Right ventricle myocardium superior (tissue), 1 donor: ENCODE measurements at places on chromosomes 3 and 15.

DNA sequence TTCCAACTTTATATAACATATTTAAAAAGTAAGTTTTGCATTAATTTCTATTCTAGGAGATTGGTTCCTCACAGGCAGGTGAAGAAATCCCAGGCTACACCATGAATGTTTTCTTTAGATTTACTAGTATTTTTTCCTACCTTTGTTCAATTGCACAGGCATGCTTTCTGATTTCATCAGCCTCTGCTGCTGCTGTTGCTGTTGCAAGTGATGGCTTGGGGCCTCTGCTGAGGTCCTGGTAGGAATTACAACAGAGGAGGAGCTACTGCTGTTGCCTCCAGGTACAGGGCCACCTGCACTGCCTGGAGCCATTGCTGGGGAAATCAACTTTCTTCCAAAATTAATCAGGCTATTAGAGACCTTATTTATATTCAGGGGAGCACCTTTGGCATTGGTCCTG, 353.3 kb downstream of the PLCL2 start:
- DNase-seq = no peak

- no peak for DNase-seq
These were observed 4.8 kb downstream of the DENND4A start for GRCh38 chr15:65787260-65787659.

GRCh38 chr3:31268868-31269267, 263.9 kb upstream of the STT3B start:
- DNase-seq = peak; percentile 39

DNA sequence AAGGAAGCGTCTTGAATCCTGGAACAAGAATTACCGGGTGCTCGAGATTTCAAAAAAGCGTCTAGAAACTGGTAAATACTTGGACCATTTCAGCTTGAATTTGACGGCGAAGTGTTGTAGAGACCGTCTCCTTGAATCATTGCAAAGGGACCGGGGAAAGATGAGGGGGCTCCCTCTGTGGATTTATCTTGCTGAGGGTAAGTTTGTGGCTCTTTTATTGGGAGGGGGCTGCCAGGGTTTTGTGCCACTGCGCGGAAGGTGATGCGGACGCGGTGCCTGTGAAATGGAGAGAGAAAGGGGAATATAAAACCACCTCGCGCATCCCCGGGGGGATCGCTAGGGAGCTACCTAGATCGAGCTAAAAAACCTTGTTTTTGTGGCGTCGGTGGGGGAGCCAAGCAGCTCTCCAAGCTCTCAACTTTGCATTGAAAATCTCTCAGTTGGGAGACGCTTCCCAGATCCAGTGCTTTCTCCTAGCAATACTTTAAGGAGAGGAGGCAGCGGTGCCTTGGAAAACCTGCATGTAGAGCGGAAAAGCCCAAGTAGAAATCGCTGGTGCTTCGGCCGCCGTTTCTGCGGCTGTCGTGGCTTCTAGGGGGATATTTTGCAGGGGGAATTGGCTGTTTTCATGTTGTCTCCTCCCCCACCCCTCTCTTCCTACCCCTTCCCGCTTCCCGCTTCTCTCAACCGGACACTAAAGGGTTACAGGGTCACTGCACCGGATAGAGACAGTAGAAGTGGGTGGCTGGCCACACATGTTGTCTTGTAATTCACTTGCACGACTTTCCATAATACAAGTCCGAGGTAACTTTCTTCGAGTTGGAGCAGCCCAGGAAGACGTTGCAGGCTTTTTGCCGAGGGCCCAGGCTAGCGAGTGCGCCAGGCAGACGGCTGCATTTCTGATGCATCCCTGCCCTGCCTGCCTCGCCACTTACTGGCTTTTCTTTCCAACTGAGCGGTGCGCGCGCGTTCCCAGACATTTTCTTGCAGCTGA, 187.6 kb downstream of the NLGN1 start:
- DNase-seq = peak; percentile 45

GRCh38 chr3:61562042-61562720, 810 bp downstream of the PTPRG start:
- peak; percentile 52 for DNase-seq

- DNase-seq = no peak
These were observed 188.3 kb upstream of the EOMES start for GRCh38 chr3:27910456-27910855.

GRCh38 chr3:132325634-132326033, 8.4 kb downstream of the ACP3 start:
- DNase-seq = no peak

DNA sequence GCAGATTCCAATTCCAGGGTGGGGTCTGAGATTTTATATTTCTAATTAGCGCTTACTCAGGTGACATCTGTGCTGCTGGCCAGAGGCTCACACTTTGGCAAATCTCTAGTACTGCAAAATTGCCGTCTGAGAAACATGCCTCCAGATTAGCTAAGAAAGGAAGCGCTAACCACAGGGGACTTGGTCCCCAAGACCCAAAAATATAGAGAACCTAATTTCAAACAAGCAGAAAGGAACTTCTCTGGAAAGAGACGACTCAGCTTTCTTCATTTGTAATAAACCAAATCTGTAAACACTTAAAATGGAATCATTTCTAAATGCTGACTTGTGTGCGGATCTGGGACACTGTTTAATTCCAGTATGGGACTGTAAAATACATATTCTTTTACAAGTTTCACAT, 55.7 kb downstream of the B3GNT5 start:
- DNase-seq = no peak

- DNase-seq = no peak
These were observed 13.7 kb downstream of the SENP8 start for GRCh38 chr15:72131922-72132321.

GRCh38 chr3:186598108-186598784, 14.6 kb upstream of the AHSG start:
- DNase-seq = peak; percentile 82

GRCh38 chr3:40782111-40782721, 257.5 kb downstream of the ZNF621 start:
- DNase-seq = no peak

DNA sequence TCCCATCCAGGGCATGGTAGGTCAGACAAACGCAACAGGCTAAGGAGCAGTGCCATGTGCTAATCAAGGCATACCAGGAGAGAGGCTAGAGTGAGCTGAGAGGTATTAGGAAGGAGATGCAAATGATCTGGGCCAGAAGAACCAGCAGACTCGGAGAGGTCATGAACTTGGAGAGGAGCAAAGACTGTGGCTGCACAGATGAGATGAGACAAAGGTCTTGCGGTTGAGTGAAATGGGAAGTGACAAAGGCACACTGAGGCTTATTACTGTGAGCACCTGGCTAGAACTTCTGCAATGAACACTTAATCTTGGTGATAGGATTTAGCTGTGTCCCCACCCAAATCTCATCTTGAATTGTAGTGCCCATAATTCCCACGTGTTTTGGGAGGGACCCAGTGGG, 380.2 kb downstream of the ULK4 start:
- DNase-seq = no peak

DNA sequence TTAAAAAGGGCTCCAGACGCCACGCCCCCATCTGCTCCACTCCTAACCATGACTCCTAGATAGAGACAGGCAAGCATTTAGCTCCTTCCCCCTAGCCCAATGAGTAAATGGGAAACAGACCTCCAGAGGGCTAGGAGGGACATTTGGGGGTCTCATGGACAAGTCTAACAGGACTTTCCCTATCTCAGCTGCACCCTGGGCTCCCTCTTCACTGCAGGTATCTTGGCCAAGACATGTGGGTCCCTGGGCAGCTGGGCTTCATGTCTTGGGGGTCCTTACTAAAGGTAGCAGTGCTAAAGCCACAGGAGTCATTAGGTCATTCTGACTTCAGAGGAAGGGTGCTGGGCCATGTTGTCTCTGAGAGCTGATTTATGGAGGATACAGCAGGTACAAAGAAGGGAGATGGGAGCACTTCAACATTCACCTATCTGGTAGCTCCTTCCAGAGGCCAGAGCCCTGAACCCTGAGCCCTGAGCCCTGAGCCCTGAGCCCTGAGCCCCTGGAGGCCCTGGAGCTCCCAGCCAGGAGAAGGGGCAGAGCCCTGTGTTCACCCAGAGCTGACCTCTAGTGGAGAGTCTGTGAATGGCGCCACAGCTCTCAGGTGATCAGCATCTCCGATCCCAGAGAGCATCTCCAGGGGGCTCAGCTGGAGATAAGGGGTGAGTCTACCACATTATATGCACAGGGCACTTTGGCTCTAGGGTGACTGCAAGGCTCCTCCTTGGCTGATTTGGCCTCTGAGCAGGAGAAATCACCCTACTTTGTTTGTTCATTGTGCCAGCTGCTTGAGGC, 40.1 kb upstream of the EPHB1 start:
- no peak for DNase-seq

DNA sequence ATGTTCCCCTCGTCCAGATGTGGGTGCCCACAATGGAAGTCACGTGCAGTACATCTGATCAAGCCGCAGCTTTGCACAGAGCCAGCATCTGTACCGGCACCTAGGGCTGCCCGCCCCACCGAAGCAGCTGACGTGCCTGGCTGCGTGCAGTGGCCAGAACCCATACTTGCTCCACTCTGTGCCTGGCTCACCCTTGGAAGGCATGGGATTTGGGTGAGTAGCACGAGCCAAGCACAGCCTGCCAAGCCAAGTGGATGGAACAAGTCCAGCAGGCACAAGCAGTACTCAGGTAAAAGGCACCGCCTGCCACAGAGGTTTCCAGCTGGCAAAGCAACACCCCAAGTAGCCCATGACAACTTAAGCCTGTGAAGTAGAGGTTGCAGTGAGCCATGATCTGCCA, 261.3 kb downstream of the TBC1D5 start:
- DNase-seq = peak; percentile 80

- DNase-seq = no peak
These were observed 16.1 kb upstream of the AGBL1 start for GRCh38 chr15:86063356-86064095.

- DNase-seq = no peak
These were observed 308.6 kb upstream of the WNT5A start for GRCh38 chr3:55795746-55796145.

- DNase-seq = no peak
These were observed 53.7 kb upstream of the ATP11B start for GRCh38 chr3:182739619-182740018.

GRCh38 chr3:149541091-149541491, 66.6 kb downstream of the TM4SF4 start:
- DNase-seq = no peak

DNA sequence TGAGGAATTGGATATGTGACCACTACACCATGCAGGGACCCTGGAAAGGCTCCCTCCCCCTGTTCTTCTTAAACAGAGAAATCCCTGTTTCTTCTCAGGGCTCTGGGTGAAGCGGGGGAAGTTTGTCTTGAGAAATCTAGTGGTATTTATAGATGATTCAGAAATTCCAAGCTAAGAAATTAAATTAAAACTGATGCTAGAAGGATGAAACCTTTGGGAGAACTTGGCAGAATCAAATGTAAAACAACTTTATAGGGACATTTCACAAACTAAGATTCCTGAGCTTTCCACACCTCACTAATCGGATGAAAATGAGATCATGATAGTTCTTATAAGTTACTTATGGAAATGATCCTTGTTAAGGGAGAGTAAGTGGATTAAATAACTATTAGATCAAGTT, 54.2 kb downstream of the FBXL2 start:
- DNase-seq = no peak

- no peak for DNase-seq
These were observed 466.1 kb upstream of the CFAP20DC start for GRCh38 chr3:59515966-59516365.

GRCh38 chr3:155313300-155313699, 19.8 kb upstream of the STRIT1 start:
- no peak for DNase-seq

DNA sequence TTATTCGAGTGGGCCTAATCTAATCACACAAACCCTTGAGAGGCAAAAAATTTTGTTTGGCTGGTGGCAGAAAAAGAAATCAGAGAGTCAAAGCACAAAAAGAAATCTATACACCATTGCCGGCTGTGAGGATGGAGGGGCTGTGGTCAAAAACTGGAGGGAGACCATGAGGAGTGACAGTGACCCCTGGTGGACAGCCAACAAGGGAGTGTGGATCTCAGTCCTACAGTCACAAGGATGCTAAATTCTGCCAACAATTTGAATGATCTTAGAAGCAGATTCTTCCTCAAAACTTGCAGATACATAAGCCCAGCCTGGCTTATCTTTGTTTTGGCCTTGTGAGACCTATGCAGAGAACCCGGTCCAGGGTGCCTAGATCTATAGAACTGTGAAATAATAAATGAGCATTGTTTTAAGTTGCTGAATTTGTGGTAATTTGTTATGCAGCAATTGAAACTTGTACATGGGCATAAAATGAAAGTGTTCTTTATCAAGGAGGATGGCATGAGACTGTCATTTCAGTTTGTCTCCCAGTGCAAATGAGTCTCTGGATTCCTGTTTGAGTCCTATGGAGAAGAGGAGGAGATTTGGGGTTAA, 103.0 kb upstream of the ARHGEF26 start:
- DNase-seq = no peak

DNA sequence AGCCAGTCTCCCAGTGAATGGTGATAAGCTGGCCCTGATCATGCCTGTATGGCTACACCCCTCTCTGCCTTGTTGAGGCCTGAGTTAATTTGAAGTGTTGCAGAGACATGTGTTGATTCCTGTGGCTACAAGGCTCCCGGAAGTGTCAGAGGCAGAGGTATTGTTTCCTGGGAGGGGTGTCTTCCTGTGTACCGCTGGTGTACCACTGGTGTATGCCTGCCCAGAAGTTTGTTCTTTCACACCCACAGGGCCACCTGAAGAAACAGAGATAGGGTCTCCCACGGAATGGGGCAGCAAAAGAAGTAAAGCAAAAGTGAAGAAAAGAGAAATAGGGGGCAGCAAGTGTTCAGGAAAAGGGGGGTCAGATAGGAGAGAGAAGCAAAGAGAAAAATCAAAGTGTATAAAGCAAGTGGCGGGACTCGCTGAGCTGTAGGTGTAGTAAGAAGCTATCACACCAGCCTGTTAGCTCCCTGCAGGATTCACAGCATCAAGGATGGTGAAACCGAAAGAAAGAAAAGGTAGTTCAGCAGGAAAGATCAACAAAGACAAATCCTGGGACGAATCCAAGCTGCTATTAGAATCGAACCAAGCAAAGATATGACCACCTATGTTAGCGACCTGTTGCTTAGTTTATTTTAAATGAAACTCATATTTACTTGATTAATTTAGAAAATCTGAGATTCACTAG, 36.6 kb upstream of the CD47 start:
- no peak for DNase-seq

DNA sequence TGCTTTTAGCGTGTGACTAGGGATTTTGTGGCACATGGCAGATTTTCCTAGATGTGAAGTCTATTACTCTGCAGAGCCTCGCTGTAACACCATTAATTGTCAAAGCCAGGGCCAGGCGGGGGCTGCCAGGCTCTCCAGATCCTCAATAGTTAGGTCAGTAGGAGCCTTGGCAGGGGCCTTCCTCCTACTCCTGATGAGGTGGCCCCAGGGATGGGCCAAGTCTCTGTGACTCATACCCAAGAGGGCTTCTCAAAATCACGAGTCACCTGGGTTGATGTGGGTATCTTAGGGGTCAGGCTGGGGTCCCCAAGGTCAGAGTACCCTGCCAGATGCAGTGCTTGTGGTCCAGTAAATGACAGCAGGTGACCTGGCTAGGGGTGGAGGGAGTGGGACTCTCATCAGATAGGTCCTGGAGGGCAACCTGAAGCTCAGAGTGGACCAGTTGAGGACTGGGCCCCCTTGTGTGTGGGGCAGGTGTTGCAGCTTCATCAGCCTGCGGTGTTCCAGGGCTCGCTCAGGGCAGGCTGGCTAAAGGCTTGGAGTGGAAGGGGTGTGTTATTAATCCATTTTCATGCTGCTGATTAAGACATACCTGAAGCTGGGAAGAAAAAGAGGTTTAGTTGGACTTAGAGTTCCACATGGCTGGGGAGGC, 88.5 kb upstream of the MYZAP start:
- DNase-seq = no peak
